ENCODE measurements at places on chromosomes 4 and X.

- ATAC-seq: no peak
These were observed 376.4 kb upstream of the GNPDA2 start for GRCh38 chr4:45102716-45103115.

DNA sequence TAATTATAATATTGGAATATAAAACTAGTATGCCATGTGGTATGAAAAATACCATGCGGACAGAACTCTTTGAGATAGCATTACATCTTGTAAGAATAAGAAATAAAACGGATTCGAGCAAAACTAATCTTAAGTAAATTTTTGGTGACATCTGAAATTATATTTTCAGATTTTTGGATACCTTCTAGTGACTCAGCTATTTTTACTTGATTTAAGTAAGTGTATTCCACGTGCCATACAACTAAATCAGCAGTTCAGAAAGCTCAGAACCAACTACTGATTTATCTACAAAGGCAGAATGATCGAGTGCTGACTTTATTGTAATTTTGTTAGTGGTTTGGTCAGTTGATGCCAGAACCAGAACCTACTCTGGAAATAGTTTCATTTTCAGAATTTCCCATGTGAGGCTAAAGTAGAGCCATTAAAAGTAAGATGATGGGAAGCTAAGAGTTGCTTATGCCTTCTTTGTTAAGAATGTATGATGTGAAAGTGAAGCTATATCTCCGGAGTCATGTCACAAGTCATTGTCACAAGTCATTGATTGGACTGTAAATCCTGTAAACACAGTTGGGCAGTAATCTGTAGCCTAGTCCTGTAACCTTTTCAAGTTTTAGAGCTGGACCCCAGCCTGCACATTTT is 4.0 kb downstream of the ING2 start:
- ATAC-seq: no peak

DNA sequence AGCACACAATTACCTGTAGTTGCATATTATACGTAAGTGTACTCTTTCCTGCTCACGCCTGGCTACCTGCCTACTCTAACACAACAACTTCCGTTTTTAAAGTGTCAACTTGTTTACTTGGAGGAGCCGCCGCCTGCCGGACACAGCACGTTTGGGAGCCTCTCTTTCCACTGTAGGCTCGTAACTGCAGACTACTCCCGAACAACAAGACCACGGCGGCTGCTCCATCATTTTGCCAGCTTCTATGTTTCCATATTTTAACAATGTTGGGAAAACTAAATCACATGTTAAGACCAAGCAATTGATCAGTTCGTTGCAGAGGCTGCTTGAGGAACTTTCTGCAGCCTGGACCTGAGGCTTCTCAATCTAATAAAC is 841 bp downstream of the MTNR1A start:
- ATAC-seq: no peak

- ATAC-seq: no peak
These were observed 13.5 kb upstream of the SPP1 start for GRCh38 chr4:87961993-87962392.

GRCh38 chr4:112156112-112156511 is 10.9 kb downstream of the FAM241A start:
- no peak for ATAC-seq

DNA sequence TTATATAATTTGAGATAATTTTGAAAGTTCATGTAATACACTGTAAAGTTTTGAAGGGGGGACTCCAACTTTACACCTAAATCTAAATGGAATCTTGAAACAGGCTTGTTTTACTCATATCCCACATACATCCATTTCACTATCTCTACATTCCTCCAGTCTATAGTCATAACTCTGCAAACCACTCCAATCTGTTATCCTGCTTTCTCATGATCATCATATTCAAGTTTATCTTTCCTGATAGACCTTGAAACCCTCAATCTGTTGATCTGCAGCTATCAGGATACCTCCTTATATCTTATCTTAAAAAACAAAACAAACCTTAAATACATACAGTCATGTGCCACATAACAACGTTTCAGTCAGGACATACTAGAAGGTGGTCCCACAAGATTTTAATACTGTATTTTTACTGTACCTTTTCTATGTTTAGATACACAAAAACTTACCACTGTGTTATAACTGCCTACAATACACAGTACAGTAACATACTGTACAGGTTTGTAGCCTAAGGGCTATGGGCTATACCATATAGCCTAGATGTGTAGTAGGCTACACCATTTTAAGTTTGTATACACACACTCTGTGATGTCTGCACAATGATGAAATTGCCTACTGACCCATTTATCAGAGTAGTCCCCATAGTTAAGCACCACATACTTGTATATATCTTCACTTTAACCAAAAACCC is 14.0 kb downstream of the CHIC2 start:
- ATAC-seq: no peak

- ATAC-seq: no peak
These were observed 130.8 kb downstream of the BANK1 start for GRCh38 chr4:101921370-101921769.

- no peak for ATAC-seq
These were observed 32.0 kb downstream of the DCTD start for GRCh38 chr4:182885022-182885737.

DNA sequence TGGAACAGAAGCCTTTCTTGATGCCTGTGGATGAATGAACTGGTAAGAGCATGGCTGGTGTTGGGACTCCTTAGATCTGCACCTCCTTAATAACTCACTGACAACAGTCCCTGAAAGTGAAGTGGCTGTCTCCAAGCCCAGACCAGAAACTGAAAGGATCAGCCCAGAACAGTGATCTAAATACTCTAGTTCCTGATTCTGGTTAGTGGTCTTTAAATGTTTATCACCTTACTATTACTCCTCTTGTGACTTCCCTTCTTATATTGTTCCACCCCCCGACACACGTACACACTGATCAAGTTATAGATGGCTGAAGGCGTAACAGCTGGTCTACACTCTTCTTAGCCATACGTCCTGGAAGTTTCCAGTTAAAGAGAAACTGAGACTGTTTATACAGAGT is 33.8 kb upstream of the ARMCX2 start:
- peak; percentile 53 for ATAC-seq

DNA sequence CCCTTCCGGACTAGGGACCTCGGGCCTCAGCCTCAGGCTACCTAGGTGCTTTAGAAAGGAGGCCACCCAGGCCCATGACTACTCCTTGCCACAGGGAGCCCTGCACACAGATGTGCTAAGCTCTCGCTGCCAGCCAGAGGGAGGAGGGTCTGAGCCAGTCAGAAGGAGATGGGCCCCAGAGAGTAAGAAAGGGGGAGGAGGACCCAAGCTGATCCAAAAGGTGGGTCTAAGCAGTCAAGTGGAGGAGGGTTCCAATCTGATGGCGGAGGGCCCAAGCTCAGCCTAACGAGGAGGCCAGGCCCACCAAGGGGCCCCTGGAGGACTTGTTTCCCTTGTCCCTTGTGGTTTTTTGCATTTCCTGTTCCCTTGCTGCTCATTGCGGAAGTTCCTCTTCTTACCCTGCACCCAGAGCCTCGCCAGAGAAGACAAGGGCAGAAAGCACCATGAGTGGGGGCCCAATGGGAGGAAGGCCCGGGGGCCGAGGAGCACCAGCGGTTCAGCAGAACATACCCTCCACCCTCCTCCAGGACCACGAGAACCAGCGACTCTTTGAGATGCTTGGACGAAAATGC is at the start of gene WAS:
Gene WAS, plus strand, starts transcription at position 389 of the 572 bp plus-strand sequence. Its CDS starts 55 bp downstream, at position 444.
- peak; percentile 94 for ATAC-seq

DNA sequence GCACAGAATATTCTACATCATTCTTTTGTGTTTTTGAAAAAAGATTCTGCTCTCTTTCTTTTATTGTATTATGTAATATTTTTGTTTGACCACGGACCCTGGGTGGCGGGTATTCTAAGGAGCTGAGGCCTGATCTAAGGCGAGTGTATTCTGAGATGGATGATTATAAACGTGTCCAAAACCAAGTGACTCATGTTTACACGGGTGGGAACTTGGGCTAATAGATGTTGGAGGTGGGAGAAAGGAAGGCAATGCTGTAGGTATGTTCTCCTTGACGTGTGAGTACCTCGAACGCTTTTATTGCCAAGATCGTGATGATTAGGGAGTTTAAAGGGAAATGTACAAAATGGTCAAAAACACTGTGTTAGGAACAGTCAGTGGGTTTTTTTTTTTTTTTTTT is 188.9 kb upstream of the FAT1 start:
- no peak for ATAC-seq

GRCh38 chr4:86967073-86967472 is 32.3 kb downstream of the AFF1 start:
- no peak for ATAC-seq
